ENCODE measurements at places on chromosomes 12 and 14.

- no peak for DNase-seq
Measured at GRCh38 chr14:93063393-93063792, 52.3 kb downstream of the ITPK1 start.

GRCh38 chr12:117114784-117115183, 15.6 kb upstream of the TESC start:
- DNase-seq: no peak

DNA sequence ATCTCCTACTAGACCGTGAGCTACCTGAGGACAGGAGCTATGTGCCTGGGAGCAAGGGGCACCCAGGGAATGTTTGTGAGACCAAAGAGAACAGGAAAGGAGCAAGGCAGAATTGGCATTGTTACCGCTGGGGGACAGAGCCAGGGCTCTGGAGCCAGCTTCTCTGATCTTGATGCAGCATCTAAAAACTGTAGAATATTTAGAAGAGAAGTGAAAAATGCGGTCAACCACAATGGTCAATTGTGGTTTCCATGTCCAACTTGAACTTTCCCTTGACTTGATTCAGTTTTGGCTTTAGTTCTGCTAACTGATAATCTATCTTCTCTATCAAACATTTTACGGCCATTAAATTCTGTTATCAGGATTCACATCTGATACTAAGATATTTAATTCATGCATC, 201.2 kb downstream of the ANO4 start:
- no peak for DNase-seq

- no peak for DNase-seq
Measured at GRCh38 chr12:109609342-109609741, 35.7 kb downstream of the MVK start.

GRCh38 chr12:26149968-26150500, 25.2 kb upstream of the BHLHE41 start:
- no peak for DNase-seq

DNA sequence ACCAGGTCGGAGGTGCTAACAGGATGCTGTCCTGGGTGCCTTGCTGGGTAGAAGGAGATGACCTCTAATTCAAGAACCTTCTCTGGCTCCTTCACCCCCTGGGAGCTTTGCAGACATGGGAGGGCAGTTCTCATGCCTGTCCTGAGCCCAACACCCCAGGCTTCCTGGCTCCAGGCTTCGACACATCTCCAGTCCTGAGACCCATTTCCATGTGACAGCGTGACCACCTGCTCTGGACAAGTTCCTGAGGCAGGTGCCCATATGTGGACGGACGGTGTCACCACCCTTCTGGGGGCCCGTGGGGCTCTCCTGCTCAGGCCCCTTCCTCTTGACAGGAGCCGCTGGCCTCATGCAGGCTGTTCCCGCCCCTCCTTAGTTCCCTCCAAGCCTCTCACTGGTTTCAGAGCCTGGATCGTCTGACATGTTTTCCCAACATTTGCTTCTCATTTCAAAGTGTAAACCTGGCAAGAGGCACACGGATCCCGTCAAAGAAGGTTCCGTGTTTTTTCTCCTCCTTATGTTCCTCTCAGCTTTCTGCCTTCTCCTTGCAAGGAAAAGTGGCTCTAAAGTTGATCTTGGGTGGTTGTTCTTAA, 291.9 kb upstream of the RTL1 start:
- no peak for DNase-seq

DNA sequence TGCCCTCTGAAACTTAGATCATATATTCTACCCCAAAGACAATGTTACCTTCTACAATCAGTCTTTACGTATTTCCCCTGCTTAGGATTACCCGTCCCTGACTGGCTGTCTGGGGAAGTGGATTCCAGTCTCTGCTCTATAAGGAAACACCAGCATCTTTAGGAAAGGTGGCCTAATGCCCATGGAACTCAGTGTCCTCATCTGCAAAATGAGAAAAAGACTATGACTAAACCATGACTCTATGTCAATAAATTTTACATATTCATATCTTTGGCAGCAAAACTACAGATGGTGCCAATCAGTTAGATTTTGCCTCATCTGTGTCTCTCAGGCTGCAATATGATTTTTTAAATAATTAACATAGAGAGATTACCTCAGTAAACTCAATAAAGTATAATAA, 133.8 kb downstream of the ITPR2 start:
- no peak for DNase-seq

- DNase-seq: no peak
Measured at GRCh38 chr14:105091054-105091516, 25.9 kb upstream of the GPR132 start.

DNA sequence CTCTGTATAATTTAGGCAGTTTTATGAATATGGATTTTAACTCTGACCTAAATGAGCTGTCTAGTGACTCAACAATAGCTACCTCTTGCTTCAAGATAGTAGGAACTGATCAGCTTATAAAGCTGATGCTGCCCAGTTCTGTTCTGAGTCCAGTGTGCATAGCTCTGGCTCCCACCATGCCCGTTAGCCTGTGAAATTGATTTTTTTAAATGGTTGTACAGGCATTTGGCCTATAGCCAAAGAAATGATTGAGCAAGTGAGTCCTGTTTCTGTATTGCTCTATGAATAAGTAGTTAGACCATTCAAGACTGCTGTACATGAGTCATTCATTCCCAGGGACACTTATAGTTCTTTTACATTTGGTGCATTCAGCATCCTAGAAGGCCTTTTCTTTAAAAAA, 36.4 kb downstream of the SAMD4A start:
- no peak for DNase-seq

GRCh38 chr12:26971963-26972362, 33.7 kb downstream of the FGFR1OP2 start:
- no peak for DNase-seq

DNA sequence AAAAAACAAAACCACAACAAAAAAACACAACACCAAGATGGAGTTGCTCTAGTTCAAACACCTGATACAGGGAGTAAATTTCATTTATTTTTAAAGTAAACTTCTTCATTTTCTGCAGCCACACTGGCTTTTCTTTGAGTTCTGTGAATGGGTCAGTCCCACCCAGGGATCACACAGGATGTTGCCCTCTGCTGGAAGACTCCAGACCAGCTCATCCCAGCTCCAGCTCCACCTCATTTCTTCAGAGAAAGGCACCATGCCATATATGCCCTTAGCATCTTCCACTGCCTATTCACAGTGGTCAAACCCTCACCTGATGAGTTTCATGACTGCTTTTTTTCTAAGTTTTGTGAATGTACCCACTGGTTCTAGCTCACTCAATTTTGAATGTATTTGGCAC, 8.0 kb downstream of the GLIPR1 start:
- DNase-seq: no peak

GRCh38 chr14:51444353-51445000, 204.4 kb downstream of the TMX1 start:
- DNase-seq: peak; percentile 60

- no peak for DNase-seq
Measured at GRCh38 chr14:99747582-99748330, 45.5 kb upstream of the EML1 start.

DNA sequence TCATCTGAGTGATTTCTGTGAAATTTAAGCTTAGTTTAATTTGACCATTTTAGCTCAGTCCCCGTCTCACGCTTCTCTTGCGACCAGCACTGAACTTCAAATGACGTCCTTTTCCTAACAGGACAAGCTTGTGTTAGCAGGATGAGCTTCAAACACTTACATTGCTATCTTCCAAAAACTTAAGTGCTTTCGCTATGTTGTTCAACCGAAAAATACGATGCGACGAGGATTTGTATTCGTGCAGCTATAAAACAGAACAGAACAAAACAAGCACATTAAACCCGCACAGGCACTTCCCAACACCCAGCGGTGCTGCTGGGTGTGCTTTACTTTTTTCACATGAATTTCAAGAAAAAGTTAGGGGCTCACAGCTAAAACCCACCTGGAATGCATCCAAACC, 64.2 kb upstream of the DICER1 start:
- DNase-seq: no peak

DNA sequence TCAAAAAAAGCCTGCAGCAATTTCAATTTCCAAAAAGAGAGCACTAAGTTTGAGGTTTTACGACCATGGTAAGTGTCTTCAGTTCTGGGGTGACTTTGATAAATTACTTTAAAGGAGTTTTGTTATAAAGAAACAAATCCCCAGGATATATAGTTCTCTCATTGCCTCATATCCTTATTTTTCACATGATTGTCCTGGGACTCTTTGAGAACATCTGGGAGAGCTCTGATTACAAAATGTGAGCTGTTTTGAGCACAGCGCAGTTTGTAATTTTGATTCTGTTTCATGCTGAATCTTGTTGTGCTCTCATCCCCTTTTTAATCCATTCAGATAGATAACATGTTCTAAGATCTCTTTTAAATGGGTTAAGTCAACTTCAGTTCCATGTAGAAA, 67.7 kb upstream of the DCN start:
- no peak for DNase-seq

DNA sequence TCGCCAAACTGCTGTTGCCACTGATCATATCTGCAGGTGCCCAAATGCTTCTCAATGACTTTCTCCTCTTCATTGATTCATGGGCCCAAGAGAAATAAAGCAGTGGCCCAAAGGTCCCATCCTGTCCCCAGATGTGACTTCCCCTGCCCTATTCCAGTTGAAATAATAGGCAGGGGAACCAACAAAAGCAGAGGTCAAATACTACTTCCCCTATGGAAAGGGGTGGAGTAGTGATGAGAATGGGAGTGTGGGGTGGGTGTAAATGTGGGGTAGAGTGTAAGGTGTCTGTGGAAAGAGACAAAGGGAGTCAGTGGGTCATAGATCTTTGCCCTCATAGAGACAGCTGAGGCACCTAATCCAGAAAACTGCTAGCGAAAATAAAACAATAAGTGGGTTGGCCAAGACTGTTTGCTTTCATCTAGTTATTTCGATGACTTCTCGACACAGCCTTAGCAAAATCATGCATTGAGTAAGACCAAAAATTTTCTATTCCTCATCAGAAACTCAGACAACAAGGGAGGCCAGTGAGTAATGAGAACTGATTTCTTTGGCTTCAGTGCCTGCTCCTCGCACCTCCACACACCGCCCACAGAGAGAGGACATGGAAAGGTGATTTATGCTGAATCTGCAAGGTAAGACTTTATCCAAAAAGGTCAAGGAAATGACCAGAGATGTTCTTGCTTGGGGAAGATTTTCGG, 10.9 kb upstream of the IL22 start:
- no peak for DNase-seq

DNA sequence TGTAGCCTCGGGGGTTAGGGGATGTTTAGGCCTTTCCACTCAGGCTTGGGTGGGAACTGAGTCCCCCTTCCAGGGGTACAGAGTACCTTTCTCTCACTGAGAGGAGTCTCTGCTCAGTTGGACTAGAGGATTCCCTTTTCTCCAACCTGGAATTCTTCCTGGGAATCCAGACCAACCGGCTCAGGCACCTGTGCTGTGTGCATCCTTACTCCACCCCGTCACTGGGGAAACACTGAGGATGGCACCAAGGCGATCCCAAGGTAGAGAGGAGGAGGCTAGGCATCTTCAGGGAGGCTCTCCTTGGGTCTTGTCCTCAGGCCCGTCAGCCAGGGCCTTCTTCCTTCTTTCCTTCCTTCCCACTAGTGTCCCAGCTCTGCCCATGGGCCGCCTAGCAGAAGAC, 871 bp upstream of the TGM1 start:
- no peak for DNase-seq

- no peak for DNase-seq
Measured at GRCh38 chr12:32983968-32984367, 87.4 kb upstream of the PKP2 start.

GRCh38 chr14:97107080-97107479, 309.9 kb downstream of the VRK1 start:
- DNase-seq: no peak

- peak; percentile 42 for DNase-seq
Measured at GRCh38 chr14:67240168-67240932, 885 bp upstream of the PALS1 start.

Measured in dorsolateral prefrontal cortex (tissue), 122 donors.